ENCODE measurements at places on chromosomes 2 and 18. TPM values are rescaled to one million over a fixed set of nuclear protein-coding genes. Genes with fewer than 3 reads are reported as not detected.

RFTN2 gene
- total RNA-seq: 3.7 TPM

CD226 gene
- total RNA-seq: under 0.01 TPM

VAMP8 gene
- 2.5 TPM for total RNA-seq

TTC27 gene
- 20.7 TPM for total RNA-seq

DNER gene
- 3.0 TPM for total RNA-seq

DSG4 gene
- not detected for total RNA-seq

ABCB11 gene
- total RNA-seq: not detected

TWSG1 gene
- 48.5 TPM for total RNA-seq

AQP12A gene
- not detected for total RNA-seq

NCKAP5 gene
- total RNA-seq: under 0.01 TPM

CDH19 gene
- total RNA-seq: not detected

CELF4 gene
- not detected for total RNA-seq

NXPH2 gene
- total RNA-seq: not detected

COL3A1 gene
- total RNA-seq: 652 TPM

CFAP210 gene
- not detected for total RNA-seq

OR6B2 gene
- total RNA-seq: not detected

DSEL gene
- 18.0 TPM for total RNA-seq

LYPD6B gene
- not detected for total RNA-seq

SOX11 gene
- 7.4 TPM for total RNA-seq

ZNF2 gene
- 2.5 TPM for total RNA-seq

MYO1B gene
- total RNA-seq: 41.3 TPM

OTOS gene
- not detected for total RNA-seq

SERPINB12 gene
- not detected for total RNA-seq

ASXL3 gene
- total RNA-seq: 0.45 TPM

PDK1 gene
- 11.3 TPM for total RNA-seq

FIGN gene
- 0.74 TPM for total RNA-seq

PLGLB2 gene
- 0.89 TPM for total RNA-seq

SLC19A3 gene
- 0.59 TPM for total RNA-seq

GTF2A1L gene
- total RNA-seq: 0.45 TPM

SLC5A7 gene
- total RNA-seq: not detected

RPL31 gene
- total RNA-seq: 885 TPM

MSTN gene
- under 0.01 TPM for total RNA-seq

MAP3K19 gene
- not detected for total RNA-seq

GAL3ST2 gene
- not detected for total RNA-seq

LIMS1 gene
- total RNA-seq: 52.0 TPM

PLEKHM3 gene
- 6.1 TPM for total RNA-seq

AMER3 gene
- total RNA-seq: not detected

DOK6 gene
- total RNA-seq: 0.17 TPM

DYSF gene
- under 0.01 TPM for total RNA-seq

RGPD4 gene
- not detected for total RNA-seq

TMEFF2 gene
- 19.3 TPM for total RNA-seq

FAM237A gene
- total RNA-seq: not detected

SH3RF3 gene
- total RNA-seq: 9.8 TPM

GRHL1 gene
- total RNA-seq: 0.50 TPM

GALNT14 gene
- 1.0 TPM for total RNA-seq

KCNJ3 gene
- not detected for total RNA-seq

FAM168B gene
- 75.4 TPM for total RNA-seq

NFATC1 gene
- total RNA-seq: 2.7 TPM

ITGA4 gene
- total RNA-seq: 31.1 TPM

EMILIN2 gene
- total RNA-seq: 15.3 TPM
